ENCODE measurements at places on chromosomes 5 and 9. TPM values are rescaled to one million over a fixed set of nuclear protein-coding genes. Genes with fewer than 3 reads are reported as not detected.

DNA sequence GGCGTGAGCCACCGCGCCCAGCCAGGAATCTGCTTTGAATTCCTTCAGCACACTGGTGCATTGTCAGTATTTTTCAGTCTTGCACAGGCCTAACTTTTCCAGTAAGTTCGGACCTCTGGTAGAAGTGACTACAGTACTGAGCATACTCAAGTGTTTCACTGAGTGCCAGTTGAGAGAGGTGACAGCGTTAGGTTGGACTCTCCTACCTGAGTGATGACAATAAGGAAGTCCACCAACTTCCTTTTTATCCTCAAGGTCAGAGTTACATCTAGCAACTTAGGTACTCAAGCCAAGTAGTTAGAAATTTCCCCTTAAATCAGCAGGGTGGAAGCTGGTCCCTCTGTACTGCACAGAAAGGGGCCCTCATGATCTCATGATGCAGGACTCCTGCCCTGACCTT is 26.0 kb upstream of the FSD1L start:
- DNase-seq, result no peak

DNA sequence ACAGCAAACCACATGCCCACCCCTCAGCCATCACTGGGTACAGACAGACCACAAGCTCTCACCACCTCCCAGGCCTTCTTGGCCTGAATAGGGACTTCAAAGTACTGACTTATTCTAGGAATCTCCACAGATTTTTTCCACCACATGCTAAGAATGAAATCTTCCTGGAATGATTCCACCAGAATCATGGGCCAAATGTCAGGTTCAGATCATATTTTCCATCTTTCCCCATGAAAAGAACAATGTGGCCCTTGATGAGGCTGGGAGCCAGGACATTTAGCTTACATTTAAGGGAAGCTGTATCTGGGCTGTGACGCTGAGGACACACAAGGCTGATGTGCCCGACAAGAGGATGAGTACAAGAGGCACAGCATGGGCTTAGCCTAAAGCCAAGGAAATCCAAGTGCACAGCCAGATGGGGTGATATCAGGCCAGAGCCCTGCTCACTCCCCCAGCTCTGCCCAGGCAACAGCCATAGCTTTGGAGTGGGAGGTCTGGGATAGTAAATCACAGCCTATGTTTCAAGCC is 28.1 kb downstream of the ACSL6 start:
- DNase-seq, result peak; percentile 49

DNA sequence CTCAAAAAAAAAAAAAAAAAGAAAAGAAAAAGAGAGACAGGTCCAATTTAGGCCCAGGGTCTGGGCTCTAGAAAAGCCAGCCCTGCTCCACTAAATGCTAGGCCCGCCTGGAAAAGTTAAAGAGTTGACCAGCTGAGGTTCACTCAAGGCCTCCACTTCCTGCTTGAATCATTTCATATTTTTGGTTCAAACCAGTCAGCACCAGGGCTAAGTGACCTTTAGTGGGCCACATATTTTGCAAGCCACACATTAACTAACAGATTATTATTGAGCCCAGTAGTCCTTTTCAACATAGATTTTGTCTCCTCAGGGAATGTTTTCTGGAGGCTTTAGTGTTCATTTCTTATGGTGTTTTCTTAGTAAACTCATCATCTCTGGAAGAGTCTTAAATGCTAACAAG is 156.6 kb downstream of the TLR4 start:
- no peak for DNase-seq

Gene RETREG1
- 12.4 TPM for total RNA-seq

Gene PRKAA1
- total RNA-seq, result 98.4 TPM

Gene INSL4
- total RNA-seq, result not detected

All from sigmoid colon (tissue), 7 donors.